Suprapubic skin (tissue), 4 donors: ENCODE measurements at places on chromosomes 16 and 17. TPM values are rescaled to one million over a fixed set of nuclear protein-coding genes. Genes with fewer than 3 reads are reported as not detected.
A peak's percentile ranks its signal among the peaks of the same experiment; 100 is the strongest.

DNA sequence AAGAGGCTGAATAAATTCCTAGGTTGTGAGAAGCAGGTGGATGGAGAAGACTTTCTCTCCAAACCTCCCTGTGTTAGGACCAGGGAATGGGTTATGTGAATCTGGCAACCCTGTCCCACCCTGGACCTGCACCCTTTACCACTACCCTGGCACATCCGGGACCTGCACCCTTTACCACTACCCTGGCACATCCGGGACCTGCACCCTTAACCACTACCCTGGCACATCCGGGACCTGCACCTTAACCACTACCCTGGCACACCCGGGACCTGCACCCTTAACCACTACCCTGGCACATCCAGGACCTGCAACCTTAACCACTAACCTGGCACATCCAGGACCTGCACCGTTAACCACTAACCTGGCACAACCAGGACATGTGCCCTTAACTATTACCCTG, 207.0 kb upstream of the CACNG3 start:
- H3K27me3 ChIP-seq, result peaks cover 6% of the 10 kb centered on the region
- no peaks in the 10 kb centered on the region for H3K4me1 ChIP-seq
- no peak overlapping the region for H3K4me3 ChIP-seq
- H3K36me3 ChIP-seq, result no peaks in the 10 kb centered on the region

GRCh38 chr16:29761882-29762281, 16.1 kb upstream of the C16orf54 start:
- no peaks in the 10 kb centered on the region for H3K4me1 ChIP-seq
- H3K27me3 ChIP-seq, result no peaks in the 10 kb centered on the region
- DNase-seq, result no peak
- H3K36me3 ChIP-seq, result no peaks in the 10 kb centered on the region
- no peak overlapping the region for H3K4me3 ChIP-seq
- no peak overlapping the region for H3K27ac ChIP-seq

- H3K36me3 ChIP-seq, result peaks cover 19% of the 10 kb centered on the region
- H3K4me3 ChIP-seq, result peak overlapping the region; percentile 60
- peak overlapping the region; percentile 90 for H3K27ac ChIP-seq
- H3K27me3 ChIP-seq, result peaks cover 15% of the 10 kb centered on the region
- peaks cover 64% of the 10 kb centered on the region for H3K4me1 ChIP-seq
Observed at GRCh38 chr16:3022684-3023414, 893 bp downstream of the HCFC1R1 start.

GRCh38 chr17:29444589-29444988, 54.4 kb downstream of the TAOK1 start:
- H3K4me1 ChIP-seq, result peaks cover 16% of the 10 kb centered on the region
- no peak overlapping the region for H3K4me3 ChIP-seq
- no peaks in the 10 kb centered on the region for H3K27me3 ChIP-seq
- peaks cover 3% of the 10 kb centered on the region for H3K36me3 ChIP-seq
- DNase-seq, result no peak

DUSP3 gene
- 40.2 TPM for total RNA-seq

DNA sequence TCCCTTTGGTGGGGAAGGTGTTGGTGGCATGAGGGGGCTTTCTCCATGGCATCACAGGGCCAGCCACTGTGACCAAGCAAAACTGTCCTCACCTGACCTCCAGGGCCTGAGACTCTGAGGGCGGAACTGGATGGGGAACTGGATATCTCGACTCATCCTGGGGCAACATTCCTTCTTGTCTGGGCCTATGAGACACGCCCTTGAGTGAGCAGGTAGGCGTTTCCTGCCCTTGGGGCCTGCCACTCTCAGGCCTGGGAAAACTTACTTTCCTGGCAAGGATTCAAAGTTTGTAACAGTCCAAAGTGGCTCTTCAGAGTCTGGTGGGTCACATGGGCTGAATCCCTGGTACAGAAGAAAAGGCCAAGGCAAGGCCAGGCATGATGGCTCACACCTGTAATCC, 9.6 kb downstream of the MT1X start:
- no peak overlapping the region for H3K4me3 ChIP-seq
- no peaks in the 10 kb centered on the region for H3K36me3 ChIP-seq
- H3K4me1 ChIP-seq, result peaks cover 21% of the 10 kb centered on the region

DNA sequence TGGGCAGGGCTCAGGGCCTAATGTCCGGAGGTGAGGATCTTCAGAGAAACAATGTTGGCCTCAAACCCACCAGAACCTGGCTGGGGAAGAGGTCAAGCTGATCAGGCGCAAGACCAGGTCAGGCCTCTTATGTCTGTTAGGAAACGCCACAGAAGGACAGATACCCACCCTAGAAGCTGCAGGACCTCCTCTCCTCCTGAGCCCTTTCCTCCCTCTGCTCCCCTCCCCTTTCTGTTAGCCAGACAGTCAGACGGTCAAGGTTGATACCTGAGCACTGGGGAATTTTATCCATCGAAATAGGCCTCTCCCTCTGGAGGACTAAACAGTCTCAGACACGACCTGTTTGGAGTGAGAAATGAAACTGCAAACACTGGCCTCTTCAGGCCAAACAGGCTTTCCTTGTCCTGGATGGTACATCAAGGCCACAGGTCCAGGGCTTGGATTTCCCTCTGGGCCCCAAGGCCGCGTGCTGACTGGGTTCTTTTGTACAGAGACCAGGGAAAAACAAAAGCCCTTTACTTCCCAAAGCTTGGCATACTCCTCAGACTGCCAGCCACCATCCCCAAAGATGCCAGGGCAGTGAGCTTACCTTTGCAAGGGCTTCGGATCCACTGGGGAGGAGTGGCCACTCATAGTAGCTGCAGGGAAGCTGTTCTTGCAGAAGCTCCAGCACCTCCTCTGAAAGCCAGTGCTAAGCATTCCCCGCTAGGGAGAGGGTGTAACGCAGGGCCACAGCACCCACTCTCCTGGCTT, 135.8 kb downstream of the CCDC182 start:
- no peak overlapping the region for H3K27ac ChIP-seq
- H3K36me3 ChIP-seq, result no peaks in the 10 kb centered on the region
- peaks cover 37% of the 10 kb centered on the region for H3K4me1 ChIP-seq

DNA sequence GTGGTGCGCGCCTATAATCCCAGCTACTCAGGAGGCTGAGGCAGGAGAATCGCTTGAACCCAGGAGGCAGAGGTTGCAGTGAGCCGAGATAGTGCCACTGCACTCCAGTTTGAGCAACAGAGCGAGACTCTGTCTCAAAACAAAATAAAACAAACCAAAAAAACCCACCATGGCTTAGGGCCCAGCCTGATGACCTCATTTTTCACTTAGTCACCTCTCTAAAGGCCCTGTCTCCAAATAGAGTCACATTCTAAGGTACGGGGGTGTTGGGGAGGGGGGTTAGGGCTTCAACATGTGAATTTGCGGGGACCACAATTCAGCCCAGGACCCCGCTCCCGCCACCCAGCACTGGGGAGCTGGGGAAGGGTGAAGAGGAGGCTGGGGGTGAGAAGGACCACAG, 1.4 kb upstream of the STH start:
- H3K4me1 ChIP-seq, result no peaks in the 10 kb centered on the region
- no peaks in the 10 kb centered on the region for H3K36me3 ChIP-seq
- no peak overlapping the region for H3K27ac ChIP-seq
- DNase-seq, result no peak
- no peak overlapping the region for H3K4me3 ChIP-seq

CPHXL2 gene
- not detected for total RNA-seq

GRCh38 chr16:49924078-49924477, 68.2 kb upstream of the ZNF423 start:
- DNase-seq, result peak; percentile 22
- H3K4me1 ChIP-seq, result no peaks in the 10 kb centered on the region
- no peak overlapping the region for H3K27ac ChIP-seq
- H3K27me3 ChIP-seq, result peaks cover 6% of the 10 kb centered on the region
